ENCODE measurements at places on chromosomes 11 and 22.

DNA sequence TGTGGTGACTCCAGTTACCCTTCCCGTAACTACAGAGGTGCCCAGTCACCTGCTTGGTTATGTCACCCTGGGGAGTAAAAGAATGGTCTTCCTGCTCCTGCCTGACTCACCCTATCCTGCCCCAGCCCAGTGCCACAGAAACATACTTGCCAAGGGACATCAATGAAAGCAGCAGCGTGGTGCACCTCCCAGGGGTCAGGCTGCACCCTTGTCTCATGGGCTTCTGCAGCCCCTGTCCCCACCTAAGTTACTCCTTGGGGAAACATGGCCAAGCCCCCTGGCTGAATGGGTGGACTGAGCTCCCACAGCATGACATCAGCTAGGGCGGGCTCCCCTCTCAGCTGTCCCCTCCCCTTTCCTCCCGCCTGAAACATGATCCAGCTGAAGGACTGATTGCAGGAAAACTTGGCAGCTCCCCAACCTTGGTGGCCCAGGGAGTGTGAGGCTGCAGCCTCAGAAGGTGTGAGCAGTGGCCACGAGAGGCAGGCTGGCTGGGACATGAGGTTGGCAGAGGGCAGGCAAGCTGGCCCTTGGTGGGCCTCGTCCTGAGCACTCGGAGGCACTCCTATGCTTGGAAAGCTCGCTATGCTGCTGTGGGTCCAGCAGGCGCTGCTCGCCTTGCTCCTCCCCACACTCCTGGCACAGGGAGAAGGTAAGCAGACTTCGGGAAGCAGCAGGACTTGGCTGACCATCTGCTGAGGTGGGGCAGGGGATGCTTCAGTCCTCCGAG lies at the start of gene HTR3A:
HTR3A (plus strand) TSS at position 368 of the 730 bp plus-strand sequence; CDS start at position 586, 218 bp downstream.
- DNase-seq = no peak

GRCh38 chr11:46679241-46680163 lies 20.9 kb downstream of the ARHGAP1 start:
- DNase-seq = no peak

DNA sequence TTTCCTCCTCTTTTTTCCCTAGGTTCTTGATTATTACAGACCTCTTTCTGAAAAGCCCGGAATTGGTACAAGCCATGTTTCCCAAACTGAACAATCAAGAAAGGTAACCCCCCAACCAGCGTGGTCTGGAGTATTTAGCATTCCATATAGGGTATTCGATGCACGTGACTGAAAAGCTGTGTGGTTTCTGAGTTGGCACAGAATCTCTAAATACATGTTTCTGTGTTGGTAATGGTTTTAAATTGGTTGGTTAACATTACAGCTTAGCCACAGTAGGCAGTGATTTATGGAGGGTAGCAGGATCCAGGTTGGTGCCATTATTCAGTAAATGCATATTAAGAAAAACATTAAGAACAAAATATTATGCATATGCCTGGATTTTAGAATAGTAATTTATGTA lies 46.8 kb downstream of the ATXN10 start:
- DNase-seq = no peak

DNA sequence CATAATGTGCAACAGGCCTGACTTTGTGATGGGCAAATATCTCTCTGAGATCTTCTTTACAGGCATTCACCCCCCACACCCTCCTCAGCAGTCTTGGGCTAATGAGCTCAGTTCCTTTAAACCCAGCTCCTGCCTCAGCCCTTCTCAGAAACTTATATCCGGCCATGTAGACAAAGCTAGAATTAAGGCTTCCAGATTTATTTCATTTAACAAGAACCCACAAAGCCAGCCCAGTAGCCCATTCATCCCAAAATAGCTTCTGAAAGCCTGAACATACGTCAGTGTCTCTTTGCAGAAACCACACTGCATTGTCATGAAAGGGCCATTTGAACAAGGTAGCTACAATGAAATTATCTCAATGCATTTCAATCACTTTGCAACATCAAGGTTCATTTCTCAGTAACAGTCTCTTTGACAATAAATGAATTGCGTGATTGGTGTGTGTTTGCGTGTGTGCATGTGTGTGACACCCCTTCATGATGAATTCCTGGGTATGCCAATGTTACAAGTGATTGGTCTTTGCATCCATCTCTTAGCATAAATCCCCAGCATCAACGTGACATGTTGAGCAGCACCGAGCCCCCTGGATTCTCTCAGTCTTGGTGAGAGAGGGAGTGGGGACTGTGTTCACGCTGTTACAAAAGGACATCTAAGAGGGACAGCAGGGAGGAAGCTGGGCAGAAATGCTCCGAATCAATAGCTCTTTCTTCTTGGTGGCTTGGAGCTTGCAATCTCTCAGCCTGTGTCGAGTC lies 299.6 kb downstream of the KIRREL3 start:
- DNase-seq = no peak

- DNase-seq = no peak
These were observed 103.1 kb downstream of the PTPRJ start for GRCh38 chr11:48083421-48083820.

- no peak for DNase-seq
These were observed 252.0 kb downstream of the CTTN start for GRCh38 chr11:70650075-70650909.

DNA sequence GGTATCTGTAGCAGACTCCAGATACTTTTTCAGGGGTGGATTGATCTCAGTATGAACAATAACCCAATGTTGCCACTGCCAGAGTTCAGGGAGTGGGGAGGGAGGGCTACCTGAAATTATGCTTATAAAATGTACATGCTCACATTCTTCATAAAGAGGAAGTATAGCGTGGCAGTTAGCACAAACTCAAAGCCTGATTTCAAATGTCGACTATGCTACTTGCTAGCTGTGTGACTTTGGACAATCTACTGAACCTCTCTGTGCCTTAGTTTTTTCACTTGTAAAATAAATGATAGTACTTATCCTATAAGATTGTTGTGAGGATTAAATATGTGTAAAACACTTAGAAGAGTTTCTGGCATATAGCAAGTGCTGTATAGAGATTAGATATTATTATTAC lies 26.5 kb upstream of the POU2AF1 start:
- DNase-seq = no peak

DNA sequence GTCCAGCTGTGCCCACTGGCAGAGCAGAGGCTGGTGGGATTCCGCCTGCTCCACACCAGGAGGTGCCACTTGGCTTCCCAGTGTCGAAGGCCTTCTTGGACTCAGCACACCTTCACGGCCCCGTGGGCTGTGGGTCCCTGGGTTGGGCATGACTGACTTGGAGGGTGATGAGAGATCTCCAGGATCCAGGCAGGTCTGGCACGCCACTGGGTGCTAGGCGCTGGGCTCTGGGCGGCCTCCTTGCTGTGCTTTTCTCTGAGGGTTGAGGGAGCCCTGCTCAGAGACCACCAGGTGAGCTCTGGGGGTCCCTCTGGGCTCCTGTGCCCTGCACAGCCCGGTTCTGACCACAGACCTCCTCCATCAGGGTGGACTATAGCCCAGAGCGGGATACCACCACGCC lies 12.3 kb downstream of the LRP5 start:
- no peak for DNase-seq

GRCh38 chr22:45893516-45893915 lies 83.4 kb downstream of the WNT7B start:
- DNase-seq = no peak

GRCh38 chr22:49503896-49504521 lies 323.7 kb downstream of the BRD1 start:
- no peak for DNase-seq

GRCh38 chr11:77151804-77152509 lies 23.9 kb downstream of the MYO7A start:
- no peak for DNase-seq

Measured in cortex of kidney (tissue), 1 donor.